ENCODE measurements at places on chromosomes 3 and 15.

GRCh38 chr3:104514371-104514770 is 852.3 kb upstream of the ALCAM start:
- no peak overlapping the region for H3K4me3 ChIP-seq
- no peaks in the 10 kb centered on the region for H3K27me3 ChIP-seq
- DNase-seq = no peak
- H3K27ac ChIP-seq = no peak overlapping the region
- H3K4me1 ChIP-seq = no peaks in the 10 kb centered on the region
- H3K36me3 ChIP-seq = no peaks in the 10 kb centered on the region

- H3K27me3 ChIP-seq = no peaks in the 10 kb centered on the region
- no peaks in the 10 kb centered on the region for H3K4me1 ChIP-seq
- no peak for DNase-seq
- no peaks in the 10 kb centered on the region for H3K36me3 ChIP-seq
- H3K27ac ChIP-seq = no peak overlapping the region
- no peak overlapping the region for H3K4me3 ChIP-seq
Measured at GRCh38 chr3:112739252-112739965, 98.5 kb upstream of the CCDC80 start.

- H3K4me1 ChIP-seq = no peaks in the 10 kb centered on the region
- H3K27me3 ChIP-seq = no peaks in the 10 kb centered on the region
- no peak overlapping the region for H3K27ac ChIP-seq
- H3K4me3 ChIP-seq = no peak overlapping the region
Measured at GRCh38 chr3:117562000-117562399, 852.4 kb downstream of the TUSC7 start.

DNA sequence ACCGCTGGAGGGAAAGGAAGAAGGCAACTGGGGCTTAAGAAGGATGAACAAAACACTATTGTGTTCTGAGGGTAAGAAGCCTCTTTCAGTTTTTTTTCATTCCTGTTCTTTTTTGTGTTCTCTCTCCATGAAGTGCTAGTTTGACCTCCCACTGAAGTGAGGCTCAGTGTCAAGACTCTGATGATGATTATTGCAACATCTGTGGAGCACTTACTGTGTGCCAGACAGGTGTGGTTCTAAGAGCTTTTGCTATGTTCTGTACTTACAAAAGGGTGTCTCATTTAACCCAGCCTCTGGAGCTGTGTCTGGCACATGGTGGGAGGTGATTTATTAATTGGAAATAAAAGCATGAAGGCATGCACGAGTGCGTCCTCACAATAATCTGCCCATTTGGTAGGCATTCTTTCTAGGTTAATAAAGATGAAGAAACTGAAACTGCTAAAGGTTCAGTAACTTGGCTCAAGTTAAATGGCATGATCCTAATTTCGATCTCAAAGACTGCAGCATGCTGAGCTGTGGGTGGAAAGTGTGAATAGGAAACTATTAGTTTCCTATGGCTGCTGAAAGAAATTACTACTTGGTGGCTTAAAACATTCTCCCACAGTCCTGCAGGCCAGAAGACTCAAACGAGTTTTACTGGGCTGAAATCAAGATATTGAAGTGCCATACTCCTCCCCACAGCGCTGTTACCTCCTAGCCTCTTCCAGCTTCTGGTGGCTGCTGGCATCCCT is 38.5 kb upstream of the VEPH1 start:
- H3K36me3 ChIP-seq = no peaks in the 10 kb centered on the region
- no peak for DNase-seq
- H3K27me3 ChIP-seq = no peaks in the 10 kb centered on the region
- H3K4me1 ChIP-seq = peaks cover 4% of the 10 kb centered on the region

- H3K4me1 ChIP-seq = no peaks in the 10 kb centered on the region
- H3K4me3 ChIP-seq = no peak overlapping the region
- no peak for DNase-seq
- H3K36me3 ChIP-seq = no peaks in the 10 kb centered on the region
- H3K27ac ChIP-seq = no peak overlapping the region
Measured at GRCh38 chr15:95448531-95449229, 881.8 kb upstream of the NR2F2 start.

- H3K4me1 ChIP-seq = peaks cover 29% of the 10 kb centered on the region
- no peak for DNase-seq
- H3K36me3 ChIP-seq = no peaks in the 10 kb centered on the region
Measured at GRCh38 chr3:126527455-126528211, 3.7 kb downstream of the CHST13 start.
